ENCODE measurements at places on chromosomes 1 and 21. TPM values are rescaled to one million over a fixed set of nuclear protein-coding genes. Genes with fewer than 3 reads are reported as not detected.
A peak's percentile ranks its signal among the peaks of the same experiment; 100 is the strongest.

DNA sequence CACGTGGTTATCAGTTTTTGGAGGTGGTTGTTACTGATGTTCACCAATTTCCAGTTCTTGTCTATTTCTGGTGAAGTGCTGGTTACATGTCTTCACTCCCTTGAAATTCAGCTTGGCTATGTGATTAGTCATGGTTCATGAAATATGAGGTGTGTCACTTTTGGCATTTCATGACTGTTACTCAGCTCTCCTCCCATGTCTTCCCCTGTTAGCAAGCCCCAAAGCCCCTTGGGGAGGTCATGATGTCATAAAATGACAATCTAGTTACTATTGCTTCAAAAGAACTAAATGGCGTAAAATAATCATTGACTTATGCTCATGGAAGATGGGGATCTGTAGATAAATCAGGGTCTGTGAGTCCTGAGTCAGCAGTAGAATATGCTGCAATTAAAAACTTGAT, 425.1 kb downstream of the SETD4 start:
- no peak overlapping the region for H3K4me3 ChIP-seq
- no peaks in the 10 kb centered on the region for H3K4me1 ChIP-seq
- no peaks in the 10 kb centered on the region for H3K27me3 ChIP-seq
- H3K36me3 ChIP-seq, result no peaks in the 10 kb centered on the region
- no peak overlapping the region for H3K27ac ChIP-seq
- no peak for DNase-seq

DNA sequence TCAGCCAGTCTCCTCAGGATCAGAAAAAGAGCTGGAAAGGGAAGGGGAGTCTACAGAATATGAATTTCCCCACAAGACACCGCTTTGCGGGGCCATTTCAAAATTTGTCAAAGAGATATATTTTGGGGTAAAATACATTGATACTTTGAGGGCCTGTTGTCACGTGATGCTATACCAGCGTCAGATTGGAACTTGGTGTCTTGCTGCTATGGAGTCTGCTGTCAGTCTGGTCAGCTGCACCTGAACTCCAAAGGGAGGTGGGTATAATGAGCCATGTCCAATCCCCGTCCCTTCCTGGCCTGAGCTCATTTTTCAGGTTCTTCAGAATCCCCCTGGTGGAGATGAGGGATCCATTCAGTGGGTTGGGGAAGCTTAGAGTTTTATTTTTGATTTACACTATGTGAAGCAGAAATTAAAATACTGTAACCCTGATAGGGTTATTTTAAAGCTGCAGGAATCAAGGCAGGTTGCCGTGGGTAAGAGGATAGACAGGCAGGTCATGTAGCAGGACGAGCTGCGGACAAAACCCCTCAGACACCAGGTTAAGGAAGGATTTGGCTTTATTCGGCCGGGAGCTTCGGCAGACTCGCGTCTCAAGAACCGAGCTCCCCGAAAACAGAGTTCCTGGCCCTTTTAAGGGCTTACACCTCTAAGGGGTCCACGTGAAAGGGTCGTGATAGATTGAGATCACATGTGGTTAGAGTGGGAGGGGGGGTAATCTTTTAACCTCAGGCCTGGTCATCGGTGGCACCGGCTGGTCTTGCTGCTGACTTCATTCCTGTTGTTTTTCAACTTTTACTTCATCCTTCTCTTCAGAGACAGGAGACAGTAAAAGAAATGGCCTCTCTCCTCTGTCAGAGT, 2.2 kb upstream of the POFUT2 start:
- H3K4me1 ChIP-seq, result peaks cover 18% of the 10 kb centered on the region
- no peak overlapping the region for H3K27ac ChIP-seq
- peaks cover 4% of the 10 kb centered on the region for H3K27me3 ChIP-seq

DNA sequence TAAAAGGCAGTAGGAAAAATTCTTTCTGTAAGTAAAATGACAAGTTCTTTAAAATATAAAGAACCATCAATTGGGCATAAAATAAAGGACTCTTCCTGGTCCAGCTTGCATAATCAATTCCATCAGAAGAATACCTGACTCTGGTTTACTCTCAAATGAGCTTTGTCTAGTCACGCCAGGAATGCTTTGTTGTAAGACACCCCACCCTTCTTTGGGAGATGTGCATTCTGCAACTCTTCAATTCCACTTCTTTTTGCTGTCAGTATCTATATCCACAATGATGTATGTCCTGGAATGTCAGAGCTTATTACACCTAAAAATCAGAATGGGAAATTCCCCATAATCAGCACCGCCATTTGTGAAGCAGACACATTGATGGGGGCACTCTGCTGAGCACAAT, 76.1 kb downstream of the PTPN14 start:
- no peaks in the 10 kb centered on the region for H3K36me3 ChIP-seq
- H3K27me3 ChIP-seq, result peaks cover 33% of the 10 kb centered on the region
- no peak overlapping the region for H3K27ac ChIP-seq
- no peak for DNase-seq

DNA sequence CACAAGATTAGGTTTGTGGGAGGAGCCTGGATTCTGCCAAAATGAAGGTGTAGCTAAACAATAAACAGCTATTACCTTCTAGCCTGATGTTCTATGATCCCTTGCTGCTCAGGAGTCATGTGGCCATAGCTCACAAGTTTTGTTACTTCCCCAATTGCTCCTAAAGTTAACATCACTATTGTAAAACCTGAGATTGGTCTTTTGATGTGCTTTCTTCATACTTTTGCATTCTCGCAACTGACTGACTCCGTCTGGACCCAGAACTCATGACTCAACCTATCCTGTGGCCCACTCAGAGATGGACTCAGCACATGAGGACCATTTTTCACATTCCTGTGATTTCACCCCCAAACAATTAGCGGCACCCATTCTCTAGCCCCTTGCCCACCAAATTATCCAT, 69.1 kb downstream of the PTGS2 start:
- no peak overlapping the region for H3K4me3 ChIP-seq
- no peak overlapping the region for H3K27ac ChIP-seq
- DNase-seq, result no peak
- H3K27me3 ChIP-seq, result peaks cover 44% of the 10 kb centered on the region
- H3K36me3 ChIP-seq, result no peaks in the 10 kb centered on the region

DNA sequence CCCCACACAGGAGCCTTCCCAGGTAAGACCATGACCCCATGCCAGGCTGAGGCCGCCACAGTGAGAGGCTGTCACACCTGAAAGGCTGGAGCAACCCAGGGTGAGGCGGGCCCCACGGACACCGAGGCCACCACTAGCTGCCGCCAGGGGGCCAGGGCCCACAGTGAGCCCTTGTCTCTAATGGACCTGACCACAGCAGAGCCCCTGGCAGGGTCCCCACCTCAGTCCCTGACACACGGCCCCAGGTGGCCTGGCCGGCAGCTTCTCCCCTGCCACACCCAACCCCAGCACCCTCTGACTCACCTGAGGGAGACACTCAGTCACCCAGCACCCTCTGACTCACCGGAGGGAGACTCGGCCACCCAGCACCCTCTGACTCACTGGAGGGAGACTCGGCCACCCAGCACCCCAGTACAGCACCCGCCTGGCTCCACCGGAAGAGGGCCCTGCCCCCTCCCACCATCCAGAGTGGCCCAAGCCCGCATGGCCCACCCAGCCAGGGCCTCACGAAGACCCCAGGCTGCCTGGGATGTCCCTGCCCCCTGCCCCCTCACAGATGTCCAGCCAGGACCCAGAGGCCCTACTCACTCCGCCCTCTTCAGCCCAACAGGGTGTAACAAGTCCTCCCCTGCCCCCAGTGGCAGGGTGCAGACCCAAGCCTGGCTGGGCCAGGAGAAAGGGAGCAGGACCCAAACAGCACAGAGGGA, 4.4 kb downstream of the DVL1 start:
- no peak overlapping the region for H3K27ac ChIP-seq
- peak; percentile 76 for DNase-seq
- H3K36me3 ChIP-seq, result peaks cover 4% of the 10 kb centered on the region
- no peak overlapping the region for H3K4me3 ChIP-seq
- H3K4me1 ChIP-seq, result peaks cover 20% of the 10 kb centered on the region
- no peaks in the 10 kb centered on the region for H3K27me3 ChIP-seq

- no peak overlapping the region for H3K27ac ChIP-seq
- H3K4me1 ChIP-seq, result no peaks in the 10 kb centered on the region
- peaks cover 13% of the 10 kb centered on the region for H3K27me3 ChIP-seq
- peaks cover 2% of the 10 kb centered on the region for H3K36me3 ChIP-seq
- H3K4me3 ChIP-seq, result no peak overlapping the region
Measured at GRCh38 chr1:209493559-209493958, 90.0 kb upstream of the CAMK1G start.

GRCh38 chr1:202012544-202013478, 2.4 kb downstream of the ELF3 start:
- no peak overlapping the region for H3K27ac ChIP-seq
- DNase-seq, result no peak
- H3K4me3 ChIP-seq, result no peak overlapping the region
- peaks cover 5% of the 10 kb centered on the region for H3K4me1 ChIP-seq
- no peaks in the 10 kb centered on the region for H3K27me3 ChIP-seq
- H3K36me3 ChIP-seq, result no peaks in the 10 kb centered on the region

- no peak overlapping the region for H3K27ac ChIP-seq
- no peaks in the 10 kb centered on the region for H3K36me3 ChIP-seq
- no peak overlapping the region for H3K4me3 ChIP-seq
- DNase-seq, result no peak
Measured at GRCh38 chr1:178797590-178797989, 72.5 kb downstream of the RALGPS2 start.

TAL1 gene
- total RNA-seq, result 0.30 TPM

LRRC71 gene
- total RNA-seq, result not detected

ERRFI1 gene
- total RNA-seq, result 2.6 TPM

Data from activated T-cell treated with anti-CD3 and anti-CD28 coated beads, Interleukin-2, amount 50 U/mL, for 72 hours (primary cell).